Femur (tissue), 1 donor: ENCODE measurements at places on chromosomes 12 and 14.

DNA sequence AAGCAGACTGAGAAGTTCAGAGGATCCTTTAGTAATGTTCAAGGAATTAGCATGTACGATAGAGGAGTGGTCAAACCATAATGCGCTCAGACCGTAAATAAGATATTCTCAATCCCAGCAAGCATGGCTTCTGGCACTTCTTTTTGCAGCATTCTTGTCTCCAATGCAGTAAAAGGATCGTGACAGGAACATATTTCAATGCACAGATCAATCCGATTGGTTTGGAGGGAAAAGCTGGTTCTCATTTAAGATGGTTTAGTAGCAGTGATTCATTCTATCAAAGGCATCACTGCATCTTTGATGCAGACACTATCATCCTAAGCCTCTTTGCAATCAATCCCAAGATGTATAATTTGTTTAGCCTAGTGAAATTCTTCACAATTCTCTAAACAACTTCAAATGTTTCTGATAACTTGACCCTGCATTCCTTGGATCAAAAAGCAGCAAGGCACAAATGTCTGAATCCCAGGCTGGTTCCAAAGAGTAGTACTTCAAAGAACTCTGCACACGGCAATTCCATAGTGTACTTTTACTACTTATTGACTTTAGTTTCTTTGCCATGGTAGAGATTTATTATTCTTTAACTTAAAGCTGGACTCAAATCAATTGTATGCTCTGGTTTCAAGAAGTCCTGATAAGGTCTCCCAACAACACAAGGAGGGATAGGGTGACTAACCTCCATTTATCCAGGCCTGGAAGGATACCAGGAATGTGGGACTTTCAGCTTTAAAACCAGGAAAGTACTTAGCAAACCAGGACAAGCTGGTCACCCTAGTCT lies 96.8 kb upstream of the MDM1 start:
- no peak for DNase-seq

DNA sequence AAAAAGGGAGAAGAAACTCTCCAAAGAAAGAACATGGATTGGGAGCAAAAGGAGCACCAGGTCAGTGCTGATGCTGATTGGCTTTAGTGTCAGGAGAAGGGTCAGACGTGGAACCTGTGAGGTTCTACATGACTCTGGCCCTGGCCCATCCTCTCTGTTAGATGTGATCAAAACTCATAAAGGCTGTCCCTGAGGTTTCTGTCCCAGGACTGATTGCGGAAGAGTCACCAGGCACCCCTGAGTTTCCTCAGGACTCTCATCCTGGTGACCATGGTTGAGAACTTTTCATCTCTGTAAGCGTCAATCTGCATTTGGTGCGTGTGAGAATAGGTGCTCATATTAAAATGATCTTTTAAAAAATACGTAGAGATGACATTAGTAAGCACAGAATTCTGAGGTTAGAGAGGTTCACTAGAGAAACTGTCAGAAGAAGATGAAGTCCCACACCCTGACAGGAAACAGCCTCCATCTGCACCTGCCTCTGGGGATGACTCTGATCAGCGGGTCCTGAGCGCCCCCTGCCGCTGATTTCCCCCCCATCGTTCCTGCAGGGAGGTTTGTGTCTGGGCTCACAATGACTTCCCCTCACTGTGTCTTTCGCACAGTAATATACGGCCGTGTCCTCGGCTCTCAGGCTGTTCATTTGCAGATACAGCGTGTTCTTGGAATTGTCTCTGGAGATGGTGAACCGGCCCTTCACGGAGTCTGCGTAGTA lies 741.8 kb downstream of the TMEM121 start:
- DNase-seq: peak; percentile 39

DNA sequence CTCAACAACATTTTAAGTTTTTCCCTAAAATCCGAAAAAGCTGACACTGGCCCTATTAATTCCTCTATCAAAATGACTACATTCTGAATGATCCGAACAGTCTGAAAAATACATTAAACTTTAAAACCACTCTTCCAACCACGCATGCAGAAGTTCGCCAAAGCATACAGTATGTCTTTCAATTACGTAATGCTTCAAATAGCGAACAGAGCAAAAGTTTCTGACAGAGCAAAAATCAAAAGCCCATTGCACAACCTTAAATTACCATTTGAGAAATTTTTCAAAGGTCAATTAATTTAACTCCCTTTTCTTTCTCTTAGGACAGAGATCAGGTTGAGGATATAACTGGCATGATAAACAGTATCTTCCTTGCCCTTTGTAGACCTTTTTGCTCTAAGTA lies 33.2 kb downstream of the LRIG3 start:
- no peak for DNase-seq

DNA sequence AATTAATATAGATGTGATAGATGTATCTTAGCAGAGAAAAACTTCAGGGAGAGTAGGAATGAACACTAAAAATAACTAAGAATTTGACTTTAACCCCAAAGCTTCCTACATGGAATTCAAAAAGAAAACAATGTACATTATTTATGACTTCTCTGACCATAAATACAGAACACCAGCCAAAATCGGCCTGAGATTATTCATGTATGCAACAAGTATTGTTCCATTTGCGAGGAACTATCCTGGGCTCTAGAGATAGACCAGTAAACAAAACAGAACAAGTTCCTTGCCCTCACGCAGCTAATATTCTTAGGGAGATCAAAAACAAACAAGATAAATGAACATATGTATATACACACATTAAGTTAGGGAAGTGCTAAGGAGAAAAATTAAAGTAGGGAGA lies 432.3 kb upstream of the SOX5 start:
- DNase-seq: no peak

DNA sequence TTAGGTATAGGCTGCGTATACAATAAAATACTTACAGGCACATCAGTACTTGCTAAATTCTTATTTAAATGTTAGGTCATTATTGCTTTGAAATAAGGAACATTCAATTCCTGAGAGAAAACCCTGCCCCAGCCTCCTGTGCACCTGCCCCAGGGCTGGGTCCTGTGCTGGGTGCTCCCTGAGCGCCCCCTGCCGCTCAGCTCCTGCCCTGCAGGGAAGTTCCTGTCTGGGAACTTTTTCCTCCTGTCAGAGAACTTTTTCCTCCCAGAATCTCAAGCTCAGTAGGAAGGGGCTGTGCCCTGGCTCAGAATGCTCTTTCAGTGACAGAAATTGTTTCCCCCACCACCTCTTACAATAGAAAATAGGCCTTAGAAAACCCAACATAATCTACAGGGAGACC lies 751.1 kb downstream of the TMEM121 start:
- no peak for DNase-seq

DNA sequence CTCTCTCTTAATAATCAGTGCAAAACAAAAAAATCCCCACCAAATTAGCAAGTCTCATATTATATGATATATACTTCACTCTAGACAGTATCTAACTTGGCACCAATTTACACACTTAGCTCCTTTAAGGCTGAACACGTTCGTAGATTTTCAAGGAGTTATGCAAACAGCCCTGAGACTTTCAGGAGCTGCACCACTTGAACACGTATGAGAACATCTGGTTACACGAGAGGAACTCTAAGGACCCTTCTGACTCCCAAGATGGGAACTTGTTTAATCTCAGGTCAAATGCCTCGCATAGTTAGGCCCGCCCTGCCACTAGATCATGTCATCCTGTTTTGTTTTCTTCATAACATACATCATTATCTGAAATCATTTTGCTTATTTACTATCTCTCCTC lies 10.0 kb downstream of the SPRING1 start:
- DNase-seq: no peak

- DNase-seq: no peak
These were observed 408 bp upstream of the CACNA2D4 start for GRCh38 chr12:1918884-1919236.

DNA sequence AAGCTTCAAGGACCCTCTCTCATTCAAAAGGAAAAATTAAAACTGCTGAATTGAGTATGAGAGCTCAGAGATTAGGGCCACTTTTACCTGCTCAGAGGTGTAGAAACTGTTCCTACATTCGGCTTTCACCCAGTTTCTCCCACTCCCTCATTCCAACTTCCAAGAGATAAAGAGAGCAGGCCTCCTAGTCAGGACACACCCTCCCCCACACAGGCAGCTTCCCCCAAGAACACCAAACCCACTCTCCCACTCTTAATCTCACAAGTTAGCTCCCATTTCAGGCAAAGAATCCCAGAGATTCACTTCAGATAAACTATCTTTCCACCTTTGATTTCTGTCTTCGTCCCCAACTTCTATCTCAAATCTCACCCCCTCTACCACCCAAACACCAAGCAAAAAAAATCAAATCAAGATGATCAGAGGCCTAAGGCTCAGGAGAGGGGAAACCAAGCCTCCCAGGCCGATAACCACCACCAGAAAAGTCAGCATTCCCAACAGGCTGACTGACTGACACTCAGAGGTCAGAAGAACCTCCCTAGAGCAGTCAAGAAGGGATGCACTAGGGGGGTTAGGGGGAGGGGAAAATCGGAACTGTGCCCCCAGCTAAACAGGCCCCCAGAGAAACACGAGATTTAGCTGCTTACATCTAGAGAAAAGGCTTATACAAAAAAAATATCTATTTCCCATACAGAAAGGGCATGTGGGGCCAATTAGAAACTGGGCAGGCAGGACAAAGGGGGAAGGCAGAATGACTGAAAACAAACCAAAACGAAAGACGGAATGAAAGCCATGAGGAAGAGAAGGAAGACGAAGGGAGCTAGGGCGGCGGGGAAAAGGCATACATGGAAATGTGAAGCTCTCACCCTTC lies 13.2 kb upstream of the CDH24 start:
- no peak for DNase-seq

- DNase-seq: no peak
These were observed 363.1 kb downstream of the LRIG3 start for GRCh38 chr12:58557171-58557570.

GRCh38 chr12:122238861-122239260 lies 13.0 kb upstream of the DIABLO start:
- DNase-seq: no peak

DNA sequence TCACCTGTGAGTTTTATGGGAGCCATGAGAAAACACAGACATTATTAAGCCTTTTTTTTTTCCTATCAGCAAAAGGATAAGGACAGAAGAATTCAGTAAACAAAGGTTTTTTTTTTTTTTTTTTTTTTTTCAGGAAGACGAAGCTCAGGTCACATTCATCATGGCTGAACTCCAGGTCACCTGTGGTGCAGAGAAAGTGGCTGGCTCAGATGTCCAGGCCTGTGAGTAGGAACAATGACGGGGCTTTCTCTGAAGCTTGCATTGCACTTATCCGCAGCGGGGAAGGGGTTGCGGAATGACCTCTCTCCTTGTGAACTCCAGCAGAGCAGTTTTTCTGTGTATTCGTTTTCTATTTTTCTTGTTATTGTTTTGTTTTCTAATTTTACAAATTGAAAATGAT lies 759.6 kb upstream of the TMEM132C start:
- DNase-seq: no peak

DNA sequence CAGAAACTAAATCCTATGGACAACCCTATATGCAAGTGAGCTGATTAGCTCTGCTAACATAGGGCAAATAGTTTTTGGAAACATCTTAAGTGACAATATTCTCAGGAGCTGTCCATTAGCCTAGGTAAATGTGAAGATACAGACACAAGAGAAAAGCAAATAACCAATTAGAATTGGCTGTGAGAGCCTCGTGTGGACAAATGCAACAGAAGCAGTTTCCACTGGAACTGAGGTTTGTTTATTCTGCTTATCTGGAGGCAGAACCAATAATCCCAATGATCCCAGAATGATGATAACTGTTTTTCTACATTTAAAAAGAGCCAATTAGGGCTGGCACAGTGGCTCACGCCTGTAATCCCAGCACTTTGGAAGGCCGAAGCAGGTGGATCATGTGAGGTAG lies 43.2 kb upstream of the YAF2 start:
- no peak for DNase-seq

DNA sequence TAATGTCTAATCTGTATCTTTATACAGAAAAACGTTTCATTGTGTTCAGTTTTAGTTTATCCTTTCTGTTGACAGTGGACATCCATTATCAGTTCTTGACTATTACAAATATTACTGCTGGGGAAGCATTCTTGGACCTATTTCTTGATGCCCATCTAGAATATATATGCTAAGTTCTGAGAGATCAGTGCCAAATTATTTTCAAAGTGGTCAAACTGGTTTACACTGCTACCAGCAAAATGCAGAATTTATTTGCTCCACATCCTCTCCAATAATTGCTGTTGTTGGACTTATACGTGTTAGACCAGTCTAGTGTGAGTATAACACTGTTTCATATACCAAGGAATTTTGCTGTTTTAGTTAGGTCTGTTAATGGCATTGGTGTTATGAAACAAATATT lies 85.5 kb upstream of the TRAF3 start:
- no peak for DNase-seq

GRCh38 chr14:105292826-105293711 lies 7.7 kb downstream of the BRF1 start:
- no peak for DNase-seq

DNA sequence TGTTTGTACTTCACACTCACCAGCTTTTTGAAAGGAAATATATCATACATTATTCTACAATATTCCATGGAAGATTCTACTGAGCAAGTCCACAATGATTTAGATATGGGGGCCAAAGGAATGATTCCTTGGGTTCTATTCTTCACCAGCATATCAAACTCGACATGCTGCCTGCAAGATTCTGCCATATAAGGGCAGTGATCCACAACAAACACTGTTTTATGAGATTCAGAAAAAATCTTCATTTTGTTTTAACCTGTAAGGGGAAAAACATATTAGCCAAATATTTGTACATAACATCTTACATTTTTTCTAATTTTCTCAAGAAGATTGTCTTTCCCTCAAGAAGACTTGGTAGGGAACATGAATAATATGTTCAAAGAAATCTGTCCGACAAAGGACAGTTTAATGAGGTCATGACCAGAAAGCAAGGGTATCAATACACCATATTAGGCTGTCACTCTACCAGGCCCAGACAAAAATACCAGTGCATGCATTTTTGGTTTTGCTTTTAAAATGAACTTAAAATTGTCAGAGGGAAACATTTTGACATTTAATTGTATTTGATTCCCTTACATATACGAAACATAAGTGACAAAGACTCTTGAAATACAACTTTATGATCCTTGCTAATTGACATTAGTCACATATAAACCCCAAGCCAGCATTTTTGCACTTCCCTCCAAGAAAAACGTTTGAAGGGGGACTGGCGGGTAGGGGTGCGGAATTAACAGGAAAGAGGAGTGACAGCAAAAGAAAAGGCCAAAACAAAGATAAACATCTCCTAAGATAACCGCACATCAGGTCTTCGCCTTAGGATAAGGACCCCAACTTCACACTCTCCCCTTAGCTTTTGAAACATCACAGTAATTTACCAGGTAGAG lies 980 bp downstream of the INTS13 start:
- no peak for DNase-seq

- no peak for DNase-seq
These were observed 8.7 kb upstream of the KRT78 start for GRCh38 chr12:52857500-52857899.
